ENCODE measurements at places on chromosomes 6 and 20.

- DNase-seq, result no peak
These were observed 753.4 kb upstream of the ADGRB3 start for GRCh38 chr6:67881706-67882065.

DNA sequence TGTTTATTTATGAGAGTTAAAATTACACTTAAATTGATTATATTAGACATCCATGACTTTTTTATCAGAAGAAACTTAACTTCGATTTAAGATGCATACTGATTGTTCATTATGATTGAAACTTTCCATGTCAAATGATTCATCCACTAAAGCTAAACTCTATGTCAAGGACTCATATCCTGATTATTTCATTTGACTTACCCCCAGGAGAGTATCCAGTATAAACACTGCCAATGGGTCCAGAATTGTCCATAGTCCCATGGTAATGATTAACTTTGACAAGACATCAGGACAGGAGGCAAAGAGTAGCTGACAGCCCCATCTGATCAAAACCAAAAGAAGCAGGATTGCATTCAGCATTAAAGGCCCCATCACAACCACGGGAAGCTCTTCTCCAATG lies 709.9 kb downstream of the TFAP2A start:
- no peak for DNase-seq

DNA sequence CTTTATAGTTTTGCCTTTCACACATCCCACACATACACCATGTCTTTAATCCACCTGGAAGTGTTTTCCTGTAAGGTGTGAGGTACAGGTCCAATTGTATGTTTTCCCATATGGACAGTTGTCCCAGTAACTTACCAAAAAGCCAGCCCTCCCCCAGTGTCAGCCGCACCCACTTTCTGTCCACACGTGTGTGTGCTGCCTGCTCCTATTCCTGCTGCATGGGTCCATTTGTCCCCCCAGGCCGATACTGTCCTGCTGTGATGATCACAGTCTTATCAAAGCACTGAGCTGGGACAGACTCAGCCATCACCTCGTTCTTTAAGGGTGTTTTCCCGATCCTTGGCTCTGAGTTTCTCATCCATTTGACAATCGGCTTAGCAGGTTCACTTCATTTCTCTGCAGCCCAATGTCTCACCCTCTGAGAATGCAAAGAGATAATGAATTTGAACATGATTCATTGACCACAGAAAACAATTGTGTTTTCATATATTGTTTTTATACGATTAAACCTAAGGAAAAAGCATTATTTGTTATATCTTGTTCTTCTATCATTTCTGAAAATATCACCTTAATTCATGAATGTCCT lies 9.6 kb downstream of the VSX1 start:
- DNase-seq, result no peak

DNA sequence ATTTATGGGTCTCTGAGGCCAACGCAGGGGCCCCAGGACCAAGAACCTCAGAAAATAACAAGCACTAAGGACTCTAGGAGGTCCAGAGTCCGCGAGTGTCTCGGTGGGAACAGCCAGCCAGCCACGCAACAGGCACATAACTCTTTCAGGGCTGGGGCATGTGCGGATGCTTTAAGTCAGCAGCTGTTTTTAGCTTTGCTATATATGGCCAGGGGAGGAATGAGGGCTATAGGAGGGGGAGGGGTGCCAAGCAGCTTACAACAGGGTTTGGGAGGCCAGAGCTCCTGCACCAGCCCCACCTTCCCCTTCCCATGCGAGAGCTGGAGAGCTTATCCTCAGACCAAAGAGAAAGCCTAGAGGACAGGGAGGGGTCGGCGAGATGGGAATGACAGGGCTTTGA lies 6.2 kb downstream of the JPH2 start:
- DNase-seq, result no peak

GRCh38 chr6:85421972-85422371 lies 27.9 kb upstream of the NT5E start:
- DNase-seq, result no peak

GRCh38 chr20:24684421-24684871 lies 215.0 kb downstream of the SYNDIG1 start:
- no peak for DNase-seq

GRCh38 chr6:99618649-99619408 lies 12.2 kb downstream of the PRDM13 start:
- no peak for DNase-seq

GRCh38 chr6:167094436-167094819 lies 28.5 kb upstream of the CCR6 start:
- DNase-seq, result no peak

GRCh38 chr6:113004470-113005270 lies 657.5 kb downstream of the RFPL4B start:
- no peak for DNase-seq

- no peak for DNase-seq
These were observed 106.1 kb upstream of the TMEM170B start for GRCh38 chr6:11431455-11431937.

GRCh38 chr6:134427721-134428120 lies 109.8 kb upstream of the SGK1 start:
- no peak for DNase-seq

- DNase-seq, result no peak
These were observed 38.3 kb upstream of the LAMA2 start for GRCh38 chr6:128844598-128844997.

- DNase-seq, result no peak
These were observed 53.3 kb downstream of the CAP2 start for GRCh38 chr6:17446713-17447112.

GRCh38 chr6:106539936-106540335 lies 89.4 kb downstream of the RTN4IP1 start:
- DNase-seq, result no peak

DNA sequence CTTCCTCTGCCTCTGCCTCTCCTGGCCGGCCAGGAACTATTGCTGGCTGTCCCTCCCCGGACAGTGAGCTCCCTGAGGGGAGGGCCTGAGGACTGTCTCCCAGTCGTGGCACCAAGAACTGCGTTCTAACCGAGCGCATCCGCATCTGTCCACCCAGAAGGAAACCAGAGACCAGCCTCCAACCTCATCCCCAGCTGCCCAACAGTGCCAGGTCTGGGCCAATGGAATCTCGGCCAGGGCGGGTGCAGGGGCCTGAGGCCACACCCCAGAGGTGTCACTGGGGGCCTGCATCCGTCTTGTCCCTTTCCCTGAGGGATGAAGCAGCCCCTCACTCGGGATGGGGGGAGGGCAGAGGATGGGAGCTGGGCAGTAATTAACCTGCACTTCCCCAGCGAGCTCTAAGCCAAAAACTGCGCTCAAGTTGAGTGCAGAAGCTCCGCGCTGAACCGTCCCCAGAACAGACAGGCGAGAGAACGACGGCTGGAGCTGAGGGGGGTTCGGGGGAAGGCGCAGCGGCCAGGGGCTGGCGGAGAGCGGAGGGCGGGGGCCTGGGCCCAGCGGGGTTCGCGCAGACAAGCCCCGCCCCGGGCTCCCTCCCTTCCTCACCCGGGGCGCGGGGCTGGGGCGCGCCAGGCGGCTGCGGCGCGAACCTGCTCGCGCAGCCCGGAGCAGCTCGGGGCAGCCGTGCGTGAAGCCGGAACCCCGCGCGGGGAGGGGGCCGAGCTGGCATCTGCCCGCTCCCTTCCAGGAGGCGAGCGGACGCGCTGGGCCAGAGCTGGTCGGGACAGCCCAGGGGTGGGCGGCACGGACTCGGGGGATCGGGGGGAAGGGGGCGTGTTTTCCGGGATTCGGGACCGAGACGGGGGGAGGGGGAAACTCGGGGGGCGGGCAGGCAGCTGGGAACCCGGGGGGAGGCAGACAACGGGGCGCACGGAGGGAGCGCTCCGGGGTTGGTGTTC lies 1.4 kb downstream of the TFEB start:
- peak; percentile 74 for DNase-seq

DNA sequence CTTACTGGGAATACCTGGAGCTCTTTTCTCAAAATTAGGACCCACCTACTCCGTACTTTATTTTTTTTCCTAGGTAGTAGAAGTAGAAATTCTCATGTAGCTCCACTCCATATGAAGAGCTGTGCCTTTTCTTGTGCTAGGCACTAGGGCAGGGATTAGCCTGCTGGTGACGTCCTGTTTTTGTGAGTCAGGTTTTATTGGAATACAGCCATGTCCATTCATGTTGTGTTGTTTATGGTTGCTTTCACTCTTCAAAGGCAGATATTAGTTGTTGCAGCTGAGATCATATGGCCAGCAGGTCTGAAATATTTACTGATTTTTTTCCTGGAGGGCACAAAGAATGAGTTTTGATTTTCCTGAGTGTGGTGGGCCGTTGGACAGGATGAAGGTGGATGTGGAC lies 20.5 kb downstream of the XRN2 start:
- no peak for DNase-seq

DNA sequence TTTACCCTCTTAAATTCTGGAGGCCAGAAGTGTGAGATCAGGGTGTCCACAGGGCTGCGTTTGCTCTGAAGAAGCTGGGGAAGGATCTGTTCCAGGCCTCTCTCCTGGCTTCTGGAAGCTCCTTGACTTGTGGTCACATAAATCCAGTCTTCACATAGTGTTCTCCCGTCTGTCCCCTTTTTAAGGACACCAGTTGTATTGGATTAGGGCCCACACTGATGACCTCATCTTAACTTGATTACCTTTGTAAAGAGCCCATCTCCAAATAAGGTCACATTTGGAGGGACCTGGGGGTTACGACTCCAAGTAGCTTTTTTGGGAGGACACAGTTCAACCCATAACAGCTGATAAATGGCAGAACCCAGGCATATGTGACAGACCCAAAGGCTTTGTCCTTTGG lies 20.0 kb upstream of the WFDC2 start:
- DNase-seq, result no peak

DNA sequence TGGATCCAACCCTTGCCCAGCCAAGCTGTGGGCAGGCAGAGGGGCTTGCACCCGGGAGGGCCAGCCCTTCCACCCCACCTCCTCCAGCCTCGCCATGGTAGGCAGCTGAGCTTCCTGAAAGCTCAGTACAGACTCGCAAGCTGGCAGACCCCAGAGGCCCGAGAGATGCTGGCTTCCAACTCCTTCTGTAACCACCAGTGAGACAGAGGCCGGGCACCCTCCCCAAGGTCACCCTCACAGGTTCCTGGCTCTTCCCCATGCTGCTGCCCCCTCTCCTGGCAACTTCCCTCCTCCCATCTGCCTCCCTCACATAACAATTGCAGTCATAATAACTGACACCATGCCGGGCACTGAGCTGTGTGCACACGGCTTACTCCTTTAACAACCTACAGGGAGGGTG lies 26.2 kb upstream of the NOL4L start:
- DNase-seq, result no peak

DNA sequence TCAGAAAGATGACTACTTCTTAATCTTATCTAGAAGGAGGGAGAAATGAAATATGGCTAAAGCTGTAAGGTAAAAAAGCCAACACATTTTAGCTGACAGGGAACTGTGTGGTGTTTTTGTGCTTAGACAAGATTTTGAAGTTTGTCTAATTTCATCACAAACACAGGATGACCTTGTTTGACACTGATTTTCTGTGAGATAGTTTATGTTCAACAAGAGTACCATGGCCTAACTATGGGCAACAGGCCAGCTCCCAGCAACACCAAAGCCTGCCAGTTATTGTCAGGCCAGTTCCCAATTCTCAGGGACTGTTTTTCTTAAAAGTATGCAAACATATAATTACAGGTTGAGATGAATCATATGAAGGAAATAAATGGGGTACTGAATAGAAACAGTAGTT lies 5.5 kb upstream of the ABCF1 start:
- no peak for DNase-seq

GRCh38 chr20:19890445-19891051 lies 126.6 kb upstream of the NAA20 start:
- DNase-seq, result no peak

GRCh38 chr6:46014511-46015118 lies 1.0 kb downstream of the CLIC5 start:
- no peak for DNase-seq

DNA sequence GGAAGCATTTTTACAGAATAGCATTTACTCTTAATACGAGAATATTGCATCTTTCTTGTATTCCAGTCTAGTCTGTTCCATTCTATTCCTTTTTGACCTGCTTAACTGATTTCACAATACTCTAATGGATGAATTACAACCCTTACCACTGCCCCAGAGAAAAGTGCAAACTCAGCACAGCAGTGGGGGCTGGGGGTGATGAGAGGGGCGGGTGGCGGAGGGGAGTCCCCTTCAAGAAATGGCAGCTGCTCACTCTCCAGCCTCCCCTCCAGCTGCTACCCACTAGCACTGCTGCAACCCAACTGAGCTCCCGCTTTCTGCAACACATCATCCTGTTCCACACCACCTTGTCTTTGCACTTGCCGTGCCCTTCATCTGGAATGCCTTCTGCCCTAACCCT lies 30.1 kb downstream of the PIM1 start:
- no peak for DNase-seq

DNA sequence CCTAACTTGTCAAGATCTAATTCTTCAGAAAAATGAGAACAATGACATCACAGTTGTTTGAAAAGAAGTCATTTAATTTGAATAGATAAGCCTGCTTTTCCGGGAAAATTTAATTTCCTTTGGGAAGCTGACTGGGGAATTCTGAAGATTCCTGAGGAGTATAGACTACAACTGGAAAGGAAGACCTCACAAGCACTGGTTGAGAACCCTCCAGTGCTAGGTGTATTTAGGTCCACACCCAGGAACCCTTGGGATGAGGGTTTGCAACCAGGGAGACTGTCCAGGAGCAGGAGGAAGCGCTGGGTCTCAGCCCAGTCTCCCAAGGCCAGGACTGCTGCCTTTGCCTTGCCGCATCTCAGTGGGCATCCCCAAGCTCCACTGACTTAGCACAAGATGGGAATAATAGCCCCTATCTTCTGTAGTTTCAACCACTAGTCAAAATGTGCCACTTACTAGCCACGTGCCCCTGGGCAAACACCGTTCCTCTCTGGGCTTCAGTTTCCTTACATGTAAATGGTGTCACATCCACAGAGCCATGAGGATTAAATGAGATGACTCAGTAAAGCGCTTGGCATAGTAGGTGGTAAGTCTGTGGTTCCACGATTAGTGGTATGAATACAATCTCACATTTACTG lies 6.9 kb upstream of the CD93 start:
- no peak for DNase-seq

DNA sequence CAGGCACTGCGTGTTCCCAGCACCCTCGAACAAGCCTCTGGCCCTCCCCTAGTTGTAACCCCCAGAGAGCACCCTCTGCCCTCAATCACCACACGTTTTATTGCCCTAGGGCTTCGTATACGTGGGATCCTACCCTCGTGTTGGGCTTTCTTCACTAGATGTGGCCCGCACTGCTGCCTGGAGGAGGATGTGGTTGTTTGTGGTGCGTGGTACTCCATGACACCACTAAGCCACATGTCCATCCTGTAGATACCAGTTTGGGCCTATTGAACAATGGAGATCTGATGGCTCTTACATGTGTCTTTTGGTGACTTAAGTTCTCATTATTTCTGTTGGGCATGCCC lies 17.0 kb downstream of the SLC2A4RG start:
- no peak for DNase-seq

GRCh38 chr6:27553123-27553904 lies 80.4 kb upstream of the ZNF184 start:
- DNase-seq, result no peak

All from C1 segment of cervical spinal cord (tissue), 14 donors.